ENCODE measurements at places on chromosomes 1 and 21.

DNA sequence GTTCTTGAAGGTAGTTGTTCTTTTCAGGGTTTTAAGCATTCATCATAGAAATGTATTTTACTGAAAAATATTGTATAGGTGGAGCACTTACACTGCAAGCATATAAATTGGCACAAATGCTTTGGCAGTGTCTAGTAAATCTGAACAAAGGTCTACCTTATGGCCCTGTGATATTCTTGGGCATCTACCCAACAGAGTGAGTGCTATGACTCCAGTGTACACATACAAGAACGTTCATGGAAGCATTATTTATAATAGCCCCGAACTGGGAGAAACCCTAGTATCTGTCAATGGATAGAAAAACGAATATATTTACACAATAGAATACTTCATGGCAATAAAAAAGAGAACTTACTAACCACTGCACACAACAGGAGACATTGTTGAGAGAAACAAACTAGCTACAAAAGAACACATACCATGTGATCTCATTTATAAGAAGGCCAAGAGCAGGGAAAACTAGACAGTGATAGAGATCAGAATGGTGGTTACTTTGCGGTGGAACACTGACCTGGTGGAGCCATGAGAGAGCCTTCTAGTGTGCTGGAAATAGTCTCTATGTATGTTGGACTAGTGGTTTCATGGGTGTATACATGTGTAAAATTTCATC lies 96.0 kb downstream of the MAB21L3 start:
- no peak for DNase-seq

GRCh38 chr1:2378441-2378851 lies 12.9 kb downstream of the MORN1 start:
- no peak for DNase-seq

GRCh38 chr1:67840449-67840848 lies 7.2 kb upstream of the GNG12 start:
- DNase-seq = peak; percentile 73

DNA sequence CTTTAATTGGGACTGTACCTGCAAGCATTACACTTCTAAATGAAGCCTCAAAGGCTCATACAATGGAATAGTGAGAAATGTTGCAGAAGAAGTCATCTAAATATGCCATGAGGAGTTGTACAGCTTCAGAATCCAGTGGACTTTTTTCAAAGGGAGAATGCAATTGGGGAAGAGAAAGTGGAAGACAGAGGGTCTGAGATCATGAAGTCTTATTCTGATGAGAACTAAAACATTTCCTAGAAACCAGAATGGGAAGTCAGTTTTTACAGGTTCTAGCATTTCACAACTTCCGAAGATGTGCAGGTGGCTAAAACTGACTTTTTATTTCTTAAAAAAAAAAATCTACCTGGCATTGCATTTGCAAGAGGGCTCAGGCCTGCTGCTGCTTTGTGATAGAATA lies 424.4 kb upstream of the RUNX1 start:
- no peak for DNase-seq

DNA sequence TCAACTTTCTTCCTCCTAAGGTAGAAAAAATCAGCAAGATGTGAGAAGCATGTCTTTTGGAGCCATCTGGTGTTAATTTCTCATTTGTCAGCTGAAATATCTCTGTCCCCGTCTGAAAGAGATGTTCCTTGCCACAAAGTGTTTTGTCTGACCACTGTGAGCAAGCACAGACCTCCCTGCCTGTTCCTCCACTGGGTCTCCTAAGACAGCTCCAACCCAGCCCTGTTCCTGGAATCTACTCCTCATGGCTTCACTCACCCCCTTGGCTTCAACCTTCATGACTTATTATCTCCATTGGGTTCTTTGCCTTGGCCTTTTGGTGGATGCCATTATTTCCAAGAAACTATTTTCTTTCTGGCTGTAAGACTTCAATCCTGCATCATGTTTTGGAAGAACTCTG lies 65.7 kb upstream of the CACHD1 start:
- no peak for DNase-seq

DNA sequence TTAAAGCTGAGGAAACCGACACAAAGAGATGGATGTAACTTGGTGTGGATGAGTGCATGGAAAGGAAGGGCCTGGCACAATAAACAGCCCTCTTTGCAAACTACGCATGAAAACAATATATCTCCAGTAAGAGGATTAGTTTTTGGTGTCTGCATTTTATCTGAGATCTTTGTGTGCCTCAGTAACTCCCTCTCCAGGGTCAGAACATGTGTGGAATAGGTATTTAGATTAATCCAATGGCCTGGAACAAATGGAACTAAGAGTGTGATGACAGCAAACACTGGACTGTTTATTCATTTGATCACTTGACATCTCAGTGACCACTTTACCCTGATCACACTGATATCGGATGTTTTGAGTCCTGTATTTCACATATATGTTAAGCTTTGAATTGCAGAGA lies 45.3 kb downstream of the AKNAD1 start:
- no peak for DNase-seq

DNA sequence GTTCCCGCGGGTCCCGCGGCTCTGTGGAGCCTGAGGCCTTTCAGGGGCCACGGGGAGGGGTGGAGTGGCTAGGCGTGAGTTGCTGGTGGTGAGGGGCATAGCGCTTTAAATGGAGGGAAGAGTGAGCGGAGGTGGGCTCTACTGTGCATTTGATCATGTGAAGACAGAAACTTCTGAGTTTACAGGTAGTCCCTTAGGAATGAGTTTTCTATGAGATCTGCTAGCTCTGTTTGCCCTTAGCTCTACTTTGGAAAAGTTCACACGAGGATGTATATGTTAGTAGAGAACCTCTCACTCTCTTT lies 593 bp downstream of the ST6GALNAC3 start:
- DNase-seq = no peak

GRCh38 chr1:224647449-224647848 lies 31.3 kb downstream of the CNIH3 start:
- DNase-seq = no peak

GRCh38 chr1:85836736-85837135 lies 128.5 kb upstream of the ZNHIT6 start:
- no peak for DNase-seq

- DNase-seq = no peak
Measured at GRCh38 chr1:1947493-1947892, 28.4 kb upstream of the TMEM52 start.

DNA sequence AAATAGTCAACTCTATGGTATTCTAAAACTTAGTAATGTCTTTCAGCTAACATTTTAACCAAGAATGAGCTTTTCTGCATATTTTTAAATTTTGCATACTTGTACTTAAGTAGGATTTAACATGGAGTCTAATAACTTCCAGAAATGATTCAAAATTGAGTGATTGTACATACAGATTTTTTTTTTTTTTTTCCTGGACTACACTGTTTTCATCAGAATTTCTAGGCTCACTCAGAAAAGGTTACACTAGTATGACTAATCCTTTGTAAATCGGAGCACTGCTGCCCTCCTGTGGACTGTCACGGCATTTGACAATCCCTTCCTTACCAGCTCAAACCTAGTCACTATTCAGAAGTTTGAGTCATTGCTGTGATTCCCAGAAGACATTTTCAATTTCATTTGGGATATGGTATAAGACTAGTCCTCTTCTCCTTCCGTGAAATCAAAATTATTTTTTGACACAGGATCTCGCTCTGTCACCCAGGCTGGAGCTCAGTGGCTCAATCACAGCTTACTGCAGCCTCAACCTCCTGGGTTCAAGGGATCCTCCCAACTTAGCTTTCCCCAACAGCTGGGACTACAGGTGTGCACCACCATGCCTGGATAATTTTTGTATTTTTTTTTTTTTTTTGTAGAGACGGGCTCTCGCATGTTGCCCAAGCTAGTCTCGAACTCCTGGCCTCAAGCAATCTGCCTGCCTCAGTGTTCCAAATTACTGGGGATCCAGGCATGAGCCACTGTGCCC lies 45.5 kb downstream of the CD46 start:
- peak; percentile 83 for DNase-seq

GRCh38 chr1:207919523-207920170 lies 8.7 kb upstream of the CD34 start:
- peak; percentile 74 for DNase-seq
